NCI-H510A (cell line): ENCODE measurements at places on chromosomes 7 and 10.

DNA sequence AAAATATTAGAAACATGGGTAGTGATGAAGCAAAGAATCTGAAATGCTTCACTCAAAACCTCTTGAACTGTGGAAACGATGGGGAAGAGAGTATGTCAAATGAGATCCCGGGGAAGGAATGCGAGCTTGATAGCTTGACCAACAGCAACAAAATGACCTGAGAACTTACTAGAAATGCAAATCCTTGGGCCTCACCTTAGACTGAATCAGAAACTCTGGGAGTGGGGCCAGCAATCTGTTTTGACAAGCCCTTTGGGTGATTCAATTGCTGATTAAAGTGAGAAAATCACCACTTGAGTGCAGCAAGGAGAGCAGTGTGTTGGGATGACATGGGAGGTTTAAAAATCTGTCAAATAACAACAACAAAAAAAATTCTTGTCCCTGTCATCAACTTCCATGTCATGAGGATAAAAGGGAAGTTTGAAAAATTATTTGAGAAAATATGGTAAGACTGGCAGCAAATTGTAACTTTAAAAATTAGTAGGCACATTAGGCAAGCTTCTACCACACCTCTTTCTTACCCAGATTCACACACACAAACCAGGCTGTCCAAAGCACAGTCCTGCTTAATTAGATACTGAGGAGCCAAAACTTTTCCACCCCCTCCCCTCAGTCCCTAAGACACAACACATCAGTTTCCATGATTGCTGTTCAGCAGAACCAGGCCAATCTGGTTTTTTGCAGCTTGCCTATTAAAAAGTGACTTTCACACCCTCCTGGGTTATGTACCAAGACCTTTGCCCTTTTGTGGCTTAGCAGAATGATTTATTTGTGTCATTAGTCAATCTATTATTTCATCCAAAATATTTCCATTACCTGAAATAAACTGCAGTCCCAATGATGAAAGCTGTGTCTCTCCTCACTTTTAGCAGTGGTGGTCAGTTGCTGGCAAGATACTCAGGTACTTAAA lies 15.6 kb downstream of the CALCR start:
- no peak for DNase-seq

GRCh38 chr10:18397906-18398305 lies 253.5 kb downstream of the NSUN6 start:
- peak; percentile 8 for DNase-seq

GRCh38 chr7:100484673-100485045 lies 932 bp downstream of the NYAP1 start:
- no peak for DNase-seq

- no peak for DNase-seq
These were observed 128.9 kb downstream of the NRCAM start for GRCh38 chr7:108327353-108327752.

GRCh38 chr10:103542764-103543616 lies 49.5 kb downstream of the NEURL1 start:
- peak; percentile 87 for DNase-seq

DNA sequence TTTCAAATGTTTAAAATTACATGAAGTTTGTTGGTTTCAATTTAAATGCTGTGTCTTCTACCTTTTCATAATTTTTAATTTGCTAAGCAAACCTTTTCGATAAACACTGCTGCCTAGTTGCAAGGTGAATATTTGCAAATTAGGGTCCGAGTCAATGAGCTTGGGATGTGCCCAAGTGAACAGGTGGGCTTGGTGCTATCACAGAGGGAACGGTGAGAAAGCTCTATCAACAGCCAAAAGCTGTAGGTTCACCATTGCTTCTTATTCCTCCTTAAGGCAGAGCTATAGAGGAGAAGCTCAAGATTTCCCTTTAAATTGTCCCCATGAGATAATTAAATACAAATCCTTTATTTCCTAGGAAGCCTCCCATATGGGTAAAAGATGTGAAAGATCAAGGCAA lies 245.3 kb upstream of the CELF2 start:
- DNase-seq = no peak

- DNase-seq = no peak
These were observed 41.6 kb downstream of the NEBL start for GRCh38 chr10:20855398-20856038.

DNA sequence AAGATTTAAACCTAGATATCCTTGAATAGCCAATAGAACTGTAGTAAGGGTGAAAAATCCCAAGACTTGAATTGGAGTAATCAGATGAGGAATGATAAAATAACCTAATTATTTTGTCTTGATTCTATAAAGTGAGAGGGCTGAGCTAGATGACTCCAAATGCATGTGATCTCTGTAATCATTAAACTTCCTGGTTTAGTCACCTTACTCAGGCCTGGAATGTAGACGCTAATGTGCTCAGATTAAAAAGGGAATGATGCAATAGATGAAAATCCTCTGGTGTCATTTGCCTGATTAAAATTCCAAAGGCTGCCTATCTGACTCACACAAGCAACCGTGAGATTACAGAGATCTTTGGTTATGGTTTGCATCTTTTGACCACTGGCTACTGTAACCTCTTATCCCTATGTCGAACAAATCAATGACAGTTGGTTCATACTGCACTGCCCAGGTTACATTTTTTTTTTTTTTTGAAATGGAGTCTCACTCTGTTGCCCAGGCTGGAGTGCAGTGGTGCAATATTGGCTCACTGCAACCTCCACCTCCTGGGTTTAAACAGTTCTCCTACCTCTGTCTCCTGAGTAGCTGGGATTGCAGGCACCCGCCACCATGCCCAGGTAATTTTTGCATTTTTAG lies 2.9 kb upstream of the HKDC1 start:
- no peak for DNase-seq

- DNase-seq = no peak
These were observed 22.6 kb downstream of the ARHGAP12 start for GRCh38 chr10:31906039-31906438.

- no peak for DNase-seq
These were observed 45.5 kb downstream of the CASTOR2 start for GRCh38 chr7:75010036-75010435.

DNA sequence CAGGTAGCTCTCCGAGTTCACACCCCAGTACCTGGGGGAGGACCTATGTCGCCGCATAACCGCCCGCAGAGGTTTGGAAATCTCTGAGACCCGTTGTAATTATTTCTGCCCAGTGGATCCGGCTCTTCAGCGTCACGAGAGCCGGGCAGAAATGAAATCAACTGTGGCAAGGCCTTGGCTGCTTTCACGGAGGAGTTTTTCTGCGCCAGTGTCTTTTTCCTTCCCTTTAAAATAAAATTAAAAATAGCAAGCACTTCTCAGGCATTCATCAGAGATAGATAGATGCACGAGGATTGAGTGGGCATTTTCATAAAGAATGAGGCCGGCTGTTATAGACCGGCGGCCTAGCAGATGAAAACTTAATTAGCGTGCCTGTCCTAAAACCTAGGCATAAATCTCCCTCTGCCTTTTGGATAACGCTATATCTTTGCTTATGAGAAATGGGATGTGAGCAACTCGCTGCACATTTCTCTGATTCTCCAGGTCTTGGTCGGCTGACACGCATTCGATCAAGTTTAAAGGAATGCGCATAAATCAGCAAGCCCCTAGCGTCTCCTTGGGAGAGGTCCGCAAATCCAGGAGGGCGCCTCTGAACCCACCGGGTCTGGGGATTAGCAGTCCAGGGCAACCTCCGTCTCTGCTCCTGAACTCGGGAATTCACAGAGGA lies 6.4 kb downstream of the HOXA13 start:
- DNase-seq = no peak

GRCh38 chr10:6721964-6722615 lies 142.0 kb upstream of the PRKCQ start:
- no peak for DNase-seq

GRCh38 chr10:47165711-47166404 lies 134.1 kb upstream of the GDF10 start:
- DNase-seq = no peak

DNA sequence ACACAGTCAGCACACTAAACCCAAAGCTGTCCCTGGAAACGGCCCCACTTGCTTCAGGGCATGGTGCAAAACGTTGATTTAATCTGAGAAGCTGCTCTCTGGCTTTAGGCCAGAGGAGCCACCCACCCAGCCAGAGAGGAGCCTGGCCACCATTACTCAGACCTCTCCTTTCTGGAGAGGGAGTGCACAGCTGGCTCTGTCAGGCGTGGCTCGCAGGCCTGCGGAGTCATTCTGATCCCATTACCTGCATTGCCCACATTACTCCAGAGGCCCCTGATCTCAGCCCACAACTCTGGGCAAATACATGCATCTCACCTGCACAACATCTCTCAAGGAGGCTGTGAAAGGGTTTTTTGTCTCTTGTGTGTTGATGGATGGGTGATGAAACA lies 370.0 kb upstream of the IGFBP3 start:
- DNase-seq = no peak

GRCh38 chr7:142308918-142309317 lies 51.1 kb upstream of the PRSS58 start:
- no peak for DNase-seq

DNA sequence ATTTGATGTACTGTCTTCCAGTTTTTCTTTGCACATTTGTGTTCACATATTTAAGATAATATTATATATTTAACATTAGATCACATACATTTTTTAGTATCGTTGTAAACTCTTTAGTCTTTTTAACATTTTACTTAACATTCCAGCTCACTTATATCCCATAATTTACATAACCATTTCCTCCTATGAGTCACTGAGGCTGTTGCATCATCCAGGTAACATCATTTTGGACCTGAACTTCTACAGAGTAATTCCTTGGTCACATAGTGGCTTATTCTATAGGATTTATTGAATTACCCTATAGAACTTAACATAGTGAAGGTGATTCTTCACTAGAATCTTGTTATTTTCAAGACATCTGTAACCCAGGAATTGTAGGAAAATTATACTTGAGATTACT lies 194.4 kb downstream of the POU6F2 start:
- no peak for DNase-seq

- DNase-seq = no peak
These were observed 246.1 kb downstream of the CELF2 start for GRCh38 chr10:11263767-11264166.

- DNase-seq = no peak
These were observed 23.3 kb downstream of the DNAH11 start for GRCh38 chr7:21566094-21566493.

DNA sequence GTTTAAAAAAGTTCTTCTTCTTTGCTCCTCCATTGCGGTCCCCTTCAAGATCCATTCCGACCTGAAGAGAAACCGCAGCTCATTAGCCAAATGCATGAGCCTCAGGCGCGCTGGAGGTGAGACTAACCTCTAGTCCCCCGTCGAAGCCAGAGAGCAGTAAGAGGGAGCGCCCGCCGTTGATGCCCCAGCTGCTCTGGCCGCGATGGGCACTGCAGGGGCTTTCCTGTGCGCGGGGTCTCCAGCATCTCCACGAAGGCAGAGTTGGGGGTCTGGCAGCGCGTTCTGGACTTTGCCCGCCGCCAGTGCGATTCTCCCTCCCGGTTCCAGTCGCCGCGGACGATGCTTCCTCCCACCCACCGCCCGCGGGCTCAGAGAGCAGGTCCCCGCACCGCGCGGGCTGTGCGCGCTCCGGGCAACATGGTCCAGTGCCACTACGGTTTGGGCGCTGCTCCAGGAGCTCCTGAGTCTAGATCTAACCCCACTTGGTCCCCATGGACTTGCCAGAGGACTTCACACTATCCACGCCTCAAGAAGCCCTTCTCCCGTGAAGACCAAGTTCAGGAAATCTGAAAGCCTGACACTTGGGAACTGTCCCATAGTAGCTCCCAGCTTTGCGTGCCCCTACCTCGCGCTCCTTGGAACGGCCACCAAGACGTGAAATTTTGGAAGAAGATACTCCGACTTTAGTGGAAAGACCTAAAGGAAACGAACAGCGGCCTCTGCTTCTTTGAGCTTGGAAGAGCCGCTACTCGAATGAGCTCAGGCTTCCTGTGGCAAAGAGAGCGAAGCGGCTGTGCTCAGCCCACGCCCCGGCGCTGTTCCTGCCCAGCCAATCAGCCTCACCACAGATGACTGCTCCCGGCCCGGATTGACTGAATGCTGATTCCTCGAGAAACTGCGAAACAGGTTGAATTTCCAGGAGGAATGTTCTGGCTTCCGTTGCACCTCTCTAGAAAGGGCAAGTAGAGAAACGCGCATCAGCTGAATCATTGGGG lies at the start of gene ABCB1:
ABCB1 (minus strand) TSS at position 755 of the 995 bp plus-strand sequence; CDS start at position 55, 700 bp downstream.
- peak; percentile 14 for DNase-seq

GRCh38 chr10:130999376-131000202 lies 311.9 kb downstream of the TCERG1L start:
- no peak for DNase-seq

DNA sequence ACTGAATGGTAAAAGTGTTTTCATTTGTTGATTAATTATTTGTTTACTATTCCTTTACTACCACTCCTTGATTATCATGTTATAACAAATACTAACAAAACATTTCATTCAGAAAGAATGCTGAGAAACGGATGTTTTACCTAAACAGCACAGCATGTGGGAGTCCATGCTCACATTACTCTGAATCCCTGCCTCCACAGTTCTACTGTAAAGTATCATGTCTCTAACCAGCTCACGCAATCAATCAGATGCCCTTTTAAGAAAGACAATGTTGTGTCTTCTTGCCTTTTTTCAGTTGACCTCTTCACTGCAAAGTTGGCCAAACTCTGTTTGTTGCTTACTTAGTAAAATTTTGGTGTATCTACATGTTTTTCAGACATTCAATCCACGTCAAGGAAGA lies 232.5 kb upstream of the MDFIC start:
- no peak for DNase-seq

GRCh38 chr10:132471125-132471451 lies 66.5 kb upstream of the INPP5A start:
- no peak for DNase-seq

DNA sequence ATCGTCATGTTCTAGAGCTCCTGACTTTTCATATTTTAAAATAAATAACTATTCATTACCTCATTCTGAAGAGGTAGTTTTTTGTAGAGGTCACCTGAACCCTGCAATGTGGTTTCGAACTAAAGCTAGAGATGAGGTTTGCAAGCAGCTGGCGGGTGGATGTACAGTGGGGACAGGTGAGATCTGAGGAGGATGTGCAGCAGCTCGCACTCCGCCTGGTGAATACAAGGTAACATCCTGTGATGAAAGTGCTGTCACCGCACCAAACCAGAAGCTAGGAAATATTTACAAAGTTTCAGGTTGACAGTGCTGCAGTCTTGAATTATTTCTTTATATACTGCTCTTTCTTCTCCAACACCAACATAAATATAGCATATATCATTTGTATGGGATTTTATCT lies 26.5 kb downstream of the NDUFB2 start:
- DNase-seq = no peak

DNA sequence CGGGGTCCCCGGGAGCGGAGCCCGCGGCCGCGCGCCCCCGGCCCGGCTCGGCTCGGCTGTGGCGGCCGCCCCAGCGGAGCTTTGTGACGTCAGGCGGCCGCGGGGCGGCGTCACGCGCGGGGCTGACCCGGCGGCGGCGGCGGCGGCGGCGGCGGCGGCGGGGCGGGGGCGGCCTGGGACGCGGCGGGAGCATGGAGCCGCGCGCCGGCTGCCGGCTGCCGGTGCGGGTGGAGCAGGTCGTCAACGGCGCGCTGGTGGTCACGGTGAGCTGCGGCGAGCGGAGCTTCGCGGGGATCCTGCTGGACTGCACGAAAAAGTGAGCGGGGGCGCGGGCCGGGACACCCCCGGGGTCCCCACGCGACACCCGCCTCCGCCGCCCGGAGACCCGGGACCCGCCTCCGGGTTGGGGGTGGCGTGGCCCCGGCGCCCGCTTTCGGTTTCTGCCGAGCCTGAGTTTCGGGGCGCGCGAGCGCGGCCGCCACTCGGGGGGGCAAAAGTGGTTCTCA lies at the start of gene PWWP2B:
PWWP2B (plus strand) TSS at position 165 of the 506 bp plus-strand sequence; CDS start at position 192, 27 bp downstream.
- no peak for DNase-seq

- no peak for DNase-seq
These were observed 42.7 kb upstream of the ITGB8 start for GRCh38 chr7:20288036-20288435.

- DNase-seq = no peak
These were observed 31.7 kb downstream of the GPR22 start for GRCh38 chr7:107501593-107501992.

GRCh38 chr7:44145969-44146911 lies 5.1 kb upstream of the MYL7 start:
- no peak for DNase-seq
